ENCODE measurements at places on chromosomes 4 and X.

DNA sequence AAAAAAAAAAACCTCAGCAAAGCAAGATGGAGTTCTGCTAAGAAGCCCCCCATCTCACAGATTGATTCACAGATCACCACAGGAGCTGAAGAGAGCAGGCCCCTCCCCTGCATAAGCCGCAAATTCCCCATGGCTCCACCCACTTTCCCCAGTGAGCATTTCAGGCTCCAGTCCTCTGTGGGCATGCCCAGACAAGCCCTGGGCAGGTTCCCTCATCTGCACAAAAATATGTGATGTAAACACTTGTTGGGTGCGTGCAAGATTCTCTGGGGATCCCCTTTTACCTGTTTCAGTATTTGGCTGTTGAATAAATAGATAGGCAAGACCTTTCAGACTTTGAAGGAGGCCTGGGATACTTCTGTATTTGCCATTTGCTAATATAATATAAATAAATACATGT, 514.3 kb downstream of the PCDH7 start:
- DNase-seq, result peak; percentile 6

DNA sequence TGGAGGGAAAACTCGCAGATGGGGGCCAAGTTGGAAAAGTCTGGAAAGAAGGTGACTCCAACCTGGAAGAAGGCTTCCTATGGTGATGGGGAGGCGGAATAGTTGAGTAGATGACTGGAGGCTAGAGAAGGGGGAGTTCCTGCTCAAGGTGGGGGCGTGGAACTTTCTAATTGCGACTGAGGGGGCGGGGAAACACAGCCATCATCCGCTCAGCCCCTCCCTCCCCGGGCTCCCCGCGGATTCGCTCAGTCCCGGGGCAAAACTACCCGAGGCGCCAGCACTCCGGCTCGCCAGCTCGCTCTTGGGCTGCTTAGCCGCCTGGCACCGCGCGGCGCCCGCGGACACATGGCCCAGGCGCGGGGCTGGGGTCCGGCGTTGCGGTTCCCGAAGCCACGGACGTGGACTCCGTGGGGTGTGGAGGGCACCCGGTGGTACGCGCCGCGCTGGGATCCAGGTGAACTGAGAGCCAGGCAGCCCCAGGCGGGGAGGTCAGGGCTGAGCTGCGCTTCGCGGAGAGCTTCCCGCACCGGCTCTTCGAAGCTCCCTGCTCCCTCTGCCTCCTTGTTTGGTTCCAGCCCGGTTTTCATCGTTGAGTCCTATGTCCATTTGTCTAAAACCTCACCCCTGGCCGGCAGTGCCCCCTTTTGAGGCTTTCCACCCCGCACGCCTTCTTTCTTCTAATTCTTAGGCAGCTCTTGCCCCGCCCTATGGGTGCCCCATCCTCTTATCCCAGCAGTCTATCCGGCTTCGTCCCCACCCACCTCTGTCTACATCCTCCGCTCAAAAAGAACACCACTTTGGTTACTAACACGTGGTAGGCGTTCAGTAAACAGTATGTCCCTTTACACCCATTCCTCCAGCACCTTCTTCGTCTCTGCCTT, 38.9 kb downstream of the STARD8 start:
- DNase-seq, result peak; percentile 18

DNA sequence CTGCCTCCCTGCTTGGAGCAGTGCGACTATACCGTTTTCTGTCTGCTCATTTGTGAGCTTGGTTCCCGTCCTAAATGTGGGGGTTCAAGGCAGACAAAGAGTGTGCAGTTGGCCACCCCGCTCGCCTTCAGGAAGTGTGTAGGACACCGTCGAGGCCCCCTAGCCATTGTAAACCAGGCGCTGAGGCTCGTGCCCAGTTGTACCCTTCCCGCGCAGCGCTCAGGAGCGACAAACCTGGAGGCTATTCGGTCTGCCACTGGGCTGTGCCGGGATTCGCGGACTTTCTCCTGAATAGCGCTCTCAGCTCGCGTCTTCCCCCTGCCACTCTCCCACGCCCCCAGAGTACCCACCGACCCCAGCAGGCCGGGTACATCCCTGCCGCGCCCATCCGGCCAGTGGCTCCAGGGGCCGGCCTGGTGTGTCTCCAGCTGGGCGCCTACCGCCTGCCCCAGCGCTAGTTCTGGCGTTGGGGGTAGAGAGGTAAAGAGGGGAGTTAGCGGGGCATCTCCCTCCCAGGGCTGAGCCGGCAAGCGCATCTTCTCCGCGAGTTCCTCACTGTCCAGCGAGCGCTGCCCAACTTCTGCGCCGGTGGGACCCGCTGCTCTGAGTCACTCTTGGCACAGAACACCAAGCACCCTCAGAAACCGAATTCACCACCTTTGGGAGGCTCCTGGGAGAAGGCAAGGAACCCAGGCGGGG, 880 bp upstream of the LONRF3 start:
- peak; percentile 9 for DNase-seq

GRCh38 chr4:71932941-71933340, 98.9 kb upstream of the NPFFR2 start:
- no peak for DNase-seq

GRCh38 chr4:73883306-73883705, 14.1 kb downstream of the CXCL1 start:
- no peak for DNase-seq

- DNase-seq, result no peak
Observed at GRCh38 chr4:40065010-40065409, 8.4 kb downstream of the N4BP2 start.

DNA sequence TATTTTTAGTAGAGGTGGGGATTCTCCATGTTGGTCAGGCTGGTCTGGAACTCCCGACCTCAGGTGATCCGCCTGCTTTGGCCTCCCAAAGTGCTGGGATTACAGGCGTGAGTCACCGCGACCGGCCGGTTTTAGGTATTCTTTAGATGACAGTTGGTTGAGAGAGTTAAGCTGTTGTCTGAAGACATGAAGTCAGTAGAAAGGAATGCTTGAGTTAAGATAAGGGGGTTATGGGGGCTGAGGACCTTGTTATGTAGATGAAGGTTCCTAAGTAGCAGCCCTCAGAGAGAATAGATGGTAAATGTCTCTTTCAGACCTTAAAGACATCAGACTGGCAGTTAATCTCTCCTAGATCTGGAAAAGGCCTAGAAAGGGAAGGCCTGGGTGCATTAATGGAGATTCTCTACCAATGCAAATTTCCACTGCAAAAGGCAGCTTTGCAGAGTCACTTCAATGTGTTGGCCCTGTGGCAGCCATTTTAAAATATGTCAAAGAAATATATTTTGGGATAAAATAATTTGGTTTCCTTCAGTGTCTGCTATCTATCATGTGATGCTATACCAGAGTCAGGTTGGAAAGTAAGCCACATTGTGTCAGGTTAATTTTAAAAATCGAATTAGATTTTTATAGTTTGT, 6.4 kb upstream of the ZNF674 start:
- DNase-seq, result no peak

GRCh38 chr4:61445374-61446063, 245.4 kb downstream of the ADGRL3 start:
- no peak for DNase-seq

DNA sequence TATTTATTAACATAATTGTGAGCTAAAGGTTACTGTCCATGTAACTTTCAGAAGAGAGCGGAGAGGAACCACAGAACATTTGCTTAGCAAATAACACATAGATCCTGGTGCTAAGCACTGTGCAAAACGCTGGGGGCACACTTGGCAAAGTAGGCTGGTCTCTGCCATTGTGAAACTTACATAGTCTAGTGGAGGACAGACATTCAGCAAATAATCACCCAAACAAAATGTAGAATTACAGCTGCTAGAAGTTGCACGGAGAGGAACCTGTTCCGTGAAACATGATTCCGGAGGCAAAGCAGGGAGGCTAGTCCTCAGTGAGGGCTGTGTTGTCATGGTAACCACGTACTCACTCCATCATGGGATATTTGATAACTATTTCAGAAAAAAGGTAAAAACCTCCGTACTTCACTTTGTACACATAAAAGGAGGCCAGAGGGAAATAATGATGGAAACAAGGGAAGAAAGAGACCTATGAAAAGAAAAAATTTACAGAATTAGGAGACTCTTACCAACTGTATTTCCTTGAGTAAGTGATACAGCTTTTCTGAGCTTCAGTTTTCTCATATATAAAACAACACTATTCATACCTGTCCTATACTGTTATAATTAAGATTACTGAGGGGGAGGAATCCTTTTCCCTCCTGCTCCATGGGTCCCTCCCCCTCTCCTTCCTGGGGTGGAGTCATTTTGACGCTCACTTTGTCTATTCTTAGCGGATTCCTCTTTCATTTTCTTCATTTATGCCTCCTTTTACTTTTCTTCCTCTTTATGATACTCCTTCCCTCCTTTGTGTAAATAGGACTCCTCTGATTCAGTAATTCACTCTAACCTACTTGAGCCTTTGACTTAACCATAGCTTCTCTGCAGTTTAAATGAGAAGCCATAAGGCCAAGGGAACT, 825 bp upstream of the RASGEF1B start:
- peak; percentile 75 for DNase-seq

DNA sequence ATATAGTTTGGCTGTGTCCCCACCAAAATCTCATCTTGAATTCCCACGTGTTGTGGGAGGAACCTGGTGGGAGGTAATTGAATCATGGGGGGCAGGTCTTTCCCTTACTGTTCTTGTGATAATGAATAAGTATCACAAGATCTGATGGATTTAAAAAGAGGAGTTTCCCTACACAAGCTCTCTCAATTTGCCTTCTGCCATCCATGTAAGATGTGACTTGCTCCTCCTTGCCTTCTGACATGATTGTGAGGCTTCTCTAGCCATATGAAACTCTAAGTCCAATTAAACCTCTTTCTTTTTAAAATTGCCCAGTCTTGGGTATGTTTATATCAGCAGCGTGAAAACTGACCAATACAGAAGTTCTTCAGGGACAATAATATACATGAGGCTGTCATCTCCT, 425.1 kb downstream of the PABPC4L start:
- no peak for DNase-seq

GRCh38 chr4:2914256-2915126, 48.7 kb downstream of the NOP14 start:
- no peak for DNase-seq

DNA sequence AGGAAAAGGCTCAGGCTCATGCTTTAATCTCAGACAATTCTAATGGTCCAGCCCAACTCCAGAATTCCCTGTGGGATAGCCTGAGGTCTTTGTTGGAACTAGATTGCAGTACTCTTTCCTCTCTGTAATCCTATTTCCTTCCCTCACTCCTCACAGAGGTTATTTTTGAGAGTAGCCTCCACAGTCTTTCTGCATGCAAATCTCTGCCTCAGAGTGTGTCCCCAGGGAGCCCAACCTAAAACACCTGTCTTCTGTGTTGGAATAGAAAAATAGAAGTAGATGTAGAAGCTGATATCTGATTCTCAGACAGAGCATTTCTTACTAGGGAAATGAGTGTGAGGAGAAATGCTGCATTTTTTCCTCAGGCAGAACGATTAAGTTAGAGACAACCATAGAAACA, 915.5 kb upstream of the EPHA5 start:
- no peak for DNase-seq

GRCh38 chr4:105725623-105726022, 17.0 kb downstream of the GSTCD start:
- DNase-seq, result no peak

- DNase-seq, result no peak
Observed at GRCh38 chr4:31040106-31040505, 319.9 kb downstream of the PCDH7 start.

GRCh38 chrX:135531813-135532212, 11.4 kb downstream of the INTS6L start:
- no peak for DNase-seq

GRCh38 chr4:93731456-93731855, 97.1 kb upstream of the ATOH1 start:
- DNase-seq, result peak; percentile 1

DNA sequence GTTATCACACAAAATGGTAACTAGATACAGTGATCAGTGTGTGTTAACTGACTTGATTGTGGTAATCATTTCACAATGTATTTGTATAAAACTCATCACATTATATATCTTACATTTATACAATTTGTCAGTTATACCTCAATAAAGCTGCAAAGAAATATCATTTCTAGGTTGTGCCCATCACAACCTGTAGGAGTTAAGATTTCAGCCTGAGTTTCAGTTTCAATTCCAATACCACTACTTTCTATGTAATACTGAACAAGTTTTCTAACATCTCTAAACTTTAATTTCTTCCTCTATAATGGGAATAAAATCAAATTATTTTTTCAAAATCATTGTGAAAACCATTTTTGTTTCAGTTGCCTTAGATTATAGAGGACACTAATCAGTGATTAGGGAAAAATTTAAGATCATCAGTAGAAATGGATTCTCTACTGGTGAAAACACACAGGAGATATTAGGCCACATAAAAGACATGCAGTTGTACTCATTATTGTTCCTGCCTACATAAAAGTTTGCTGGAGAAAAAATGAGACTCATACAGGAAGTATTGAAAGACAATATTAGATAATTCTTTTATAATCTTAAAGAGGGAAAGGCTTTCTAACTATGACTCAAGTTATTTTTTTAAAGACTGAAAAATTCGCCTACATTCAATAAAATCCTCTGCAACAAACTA, 18.4 kb upstream of the TBC1D1 start:
- no peak for DNase-seq

- DNase-seq, result no peak
Observed at GRCh38 chr4:90241008-90241407, 113.8 kb downstream of the CCSER1 start.
